ENCODE measurements at places on chromosomes 16 and 17.

DNA sequence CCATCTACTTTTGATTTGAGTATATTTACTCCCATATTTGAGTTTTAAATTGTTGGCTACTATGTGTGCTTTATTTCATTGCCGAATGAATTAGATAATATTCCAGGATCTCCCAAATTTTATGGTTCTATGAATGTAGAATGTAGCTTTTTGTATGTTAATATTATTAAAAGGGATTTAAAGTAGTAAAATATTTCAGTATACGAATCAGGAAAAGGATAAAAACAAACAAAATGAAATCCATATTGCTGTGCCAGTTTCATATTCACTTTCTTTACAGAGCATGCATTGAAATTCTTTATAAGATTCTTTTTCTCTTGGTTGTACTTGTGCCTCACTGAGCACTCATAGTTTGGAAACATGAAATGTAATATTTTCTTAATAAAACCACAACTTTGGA is 155.1 kb downstream of the CHD9 start:
- no peak for DNase-seq

- DNase-seq, result no peak
These were observed 4.2 kb downstream of the LDAF1 start for GRCh38 chr16:21162661-21163151.

DNA sequence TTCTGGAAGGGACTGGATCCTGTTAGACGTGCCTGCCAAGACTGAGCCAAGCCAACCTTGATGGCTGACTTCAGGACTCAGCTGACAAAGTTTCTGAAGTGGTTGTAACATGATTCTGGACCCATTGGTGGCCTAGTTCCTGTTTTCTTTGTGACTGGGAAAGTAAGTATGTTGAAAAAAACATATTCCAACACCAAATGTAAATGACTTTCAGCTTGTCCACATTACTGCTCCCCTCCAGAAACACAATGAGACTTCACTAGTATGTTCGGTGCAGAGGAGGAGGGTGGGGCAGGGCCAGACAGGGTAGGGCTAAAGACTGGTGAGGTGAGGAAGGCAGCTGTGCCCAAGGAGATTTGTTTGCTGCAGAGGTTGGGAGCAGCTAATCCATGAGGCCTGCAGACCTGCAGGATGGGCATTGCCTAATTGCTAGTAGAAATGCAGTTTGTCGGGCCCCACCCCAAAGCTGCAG is 26.4 kb downstream of the NMT1 start:
- no peak for DNase-seq

DNA sequence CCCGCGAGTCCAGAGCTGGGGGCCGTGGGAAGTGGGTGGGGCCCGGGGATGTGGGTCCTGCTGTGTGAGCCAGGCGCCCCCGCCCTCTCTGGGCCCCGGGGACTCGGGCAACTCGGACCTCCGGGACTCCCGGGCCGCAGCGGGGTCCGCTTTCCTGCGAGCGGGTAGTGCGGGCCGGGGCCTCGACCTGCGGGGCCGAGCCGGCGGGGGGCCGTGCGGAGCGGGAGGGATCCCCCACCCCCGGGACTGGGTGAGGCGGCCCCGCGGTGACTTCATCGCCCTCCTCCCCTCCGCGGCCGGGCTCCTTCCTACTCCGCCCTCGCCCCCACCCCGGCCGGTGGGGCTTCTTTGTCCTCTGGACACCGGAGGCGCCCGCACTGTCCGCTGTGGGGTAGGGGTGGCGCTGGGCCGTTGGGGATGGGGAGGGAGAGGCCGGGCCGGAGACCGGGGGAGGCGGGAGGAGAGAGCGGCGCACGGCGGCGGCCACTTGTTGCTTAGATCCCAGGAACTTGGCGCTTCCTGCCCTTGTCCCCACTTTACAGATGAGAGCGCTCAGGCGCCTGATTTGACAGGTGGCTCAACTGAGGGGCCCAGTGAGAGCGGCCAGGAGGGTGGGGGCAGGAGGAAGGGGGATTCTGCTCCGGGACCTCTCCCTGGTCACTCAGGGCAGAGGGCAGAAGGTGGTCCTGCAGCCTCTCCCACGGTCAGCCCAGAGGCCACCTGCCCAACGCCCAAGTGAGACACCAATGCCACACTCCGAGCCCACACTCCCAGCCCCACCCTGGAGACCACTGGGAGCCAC is 874 bp downstream of the CMTM3 start:
- DNase-seq, result peak; percentile 51

DNA sequence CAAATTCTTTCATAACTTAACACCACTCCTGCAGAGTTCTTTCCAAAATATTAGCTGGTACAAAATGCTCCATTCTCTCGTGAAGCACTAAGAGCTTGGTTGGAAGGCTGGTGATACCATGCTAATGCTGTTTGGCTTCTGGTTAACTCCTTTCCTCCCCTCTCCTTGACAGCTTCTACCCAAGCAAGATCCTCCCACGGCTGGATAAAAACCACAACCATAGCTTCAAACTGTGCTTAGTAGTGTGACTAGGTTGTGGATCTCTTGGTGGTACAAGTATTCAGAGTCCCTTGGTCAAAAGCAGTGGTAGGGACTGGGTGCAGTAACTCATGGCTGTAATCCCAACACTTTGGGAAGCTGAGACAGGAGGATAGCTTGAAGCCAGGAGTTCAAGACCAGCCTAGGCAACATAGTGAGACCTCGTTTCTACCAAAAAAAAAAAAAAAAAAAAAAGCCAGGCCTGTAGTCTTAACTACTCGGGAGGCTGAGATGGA is 2.3 kb downstream of the PHAF1 start:
- DNase-seq, result no peak

DNA sequence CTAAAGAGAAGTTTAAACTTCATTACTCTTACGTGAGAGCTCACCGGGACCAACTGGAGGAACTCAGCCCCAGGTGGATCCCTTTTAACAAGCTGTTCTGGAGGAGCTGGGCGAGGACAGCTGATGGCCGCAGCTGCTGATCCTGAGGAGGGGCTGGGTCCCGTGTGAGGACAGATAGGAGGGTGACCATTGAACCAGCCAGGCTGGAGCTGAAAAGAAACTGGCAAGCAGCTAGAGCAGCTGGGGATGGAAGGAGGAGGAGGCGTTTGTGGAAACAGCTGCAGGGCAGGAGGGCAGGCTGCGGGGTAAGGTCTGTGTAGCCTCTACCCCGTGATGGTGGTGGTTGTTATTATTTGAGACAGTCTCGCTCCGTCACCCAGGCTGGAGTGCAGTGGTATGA is 119.5 kb downstream of the AATF start:
- DNase-seq, result no peak

DNA sequence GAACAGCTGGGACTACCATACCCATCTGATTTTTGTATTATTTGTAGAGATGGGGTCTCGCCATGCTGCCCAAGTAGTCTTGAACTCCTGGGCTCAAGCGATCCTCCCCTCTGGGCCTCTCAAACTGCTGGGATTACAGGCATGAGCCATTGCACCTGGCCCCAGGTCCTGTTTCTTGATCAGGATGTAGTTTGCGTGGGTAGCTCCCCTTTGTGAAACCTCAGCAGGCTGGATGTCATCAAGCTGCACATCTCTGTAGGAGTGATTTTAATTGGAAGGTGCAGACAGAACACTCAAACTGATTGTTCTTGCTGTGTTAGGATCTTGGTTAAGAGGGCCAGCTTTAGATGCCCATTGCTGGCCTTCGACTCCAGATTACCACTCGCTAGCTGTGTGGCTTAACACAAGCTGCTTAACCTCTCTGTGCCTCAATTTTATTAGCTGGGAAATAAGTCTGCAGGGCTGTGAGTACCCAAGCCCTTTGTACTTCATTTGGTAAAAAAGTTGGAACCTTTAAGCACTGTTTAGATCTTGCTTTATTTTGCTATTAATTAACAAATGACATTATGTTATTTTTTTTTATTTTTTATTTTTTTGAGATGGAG is 16.5 kb downstream of the BCO1 start:
- no peak for DNase-seq

GRCh38 chr17:32102172-32102571 is 40.1 kb upstream of the RHOT1 start:
- DNase-seq, result no peak
